BE2C (cell line): ENCODE measurements at places on chromosomes 1 and 21.

- DNase-seq, result no peak
Measured at GRCh38 chr1:153957744-153958110, 685 bp downstream of the CRTC2 start.

- DNase-seq, result no peak
Measured at GRCh38 chr1:153577138-153577537, 11.5 kb upstream of the S100A2 start.

DNA sequence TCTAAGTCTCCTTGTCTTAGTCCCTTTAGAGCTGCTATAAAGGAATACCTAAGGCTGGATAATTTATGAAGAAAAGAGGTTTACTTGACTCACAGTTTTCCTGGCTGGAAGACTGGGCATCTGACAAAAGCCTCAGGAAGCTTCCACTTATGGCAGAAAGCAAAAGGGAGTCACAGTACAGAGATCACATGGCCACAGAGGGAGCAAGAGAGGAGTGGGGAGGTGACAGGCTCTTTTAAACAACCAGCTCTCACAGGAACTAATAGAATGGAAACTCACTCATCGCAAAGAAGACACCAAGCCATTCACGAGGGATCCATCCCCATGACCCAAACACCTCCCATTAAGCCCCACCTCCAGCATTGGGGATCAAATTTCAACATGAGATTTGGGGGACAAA is 68.8 kb downstream of the DDAH1 start:
- DNase-seq, result no peak

- DNase-seq, result no peak
Measured at GRCh38 chr1:93353286-93353685, 7.6 kb downstream of the DR1 start.

- no peak for DNase-seq
Measured at GRCh38 chr21:16563795-16564194, 834.0 kb downstream of the USP25 start.

DNA sequence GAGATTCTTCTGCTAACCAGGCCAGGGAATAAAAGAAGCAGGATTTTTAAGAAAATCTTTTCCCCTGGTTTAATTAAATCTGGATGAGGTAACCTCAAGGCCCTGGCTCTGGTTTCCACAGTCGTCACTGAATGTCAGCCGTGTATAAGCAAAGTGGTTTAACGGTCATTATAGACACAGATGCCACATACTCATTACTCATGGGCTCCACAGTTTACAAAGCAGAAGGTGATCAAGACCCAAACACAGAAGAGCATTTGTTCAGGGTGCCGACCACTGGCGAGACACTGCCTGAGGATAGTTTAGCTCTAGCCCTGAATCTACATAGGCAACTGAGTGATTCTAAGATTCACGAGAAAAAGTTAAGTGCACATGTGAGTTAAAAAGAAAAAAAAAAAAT is 27.8 kb upstream of the RAP1GAP start:
- no peak for DNase-seq
